ENCODE measurements at places on chromosomes 4 and X.
A peak's percentile ranks its signal among the peaks of the same experiment; 100 is the strongest.

DNA sequence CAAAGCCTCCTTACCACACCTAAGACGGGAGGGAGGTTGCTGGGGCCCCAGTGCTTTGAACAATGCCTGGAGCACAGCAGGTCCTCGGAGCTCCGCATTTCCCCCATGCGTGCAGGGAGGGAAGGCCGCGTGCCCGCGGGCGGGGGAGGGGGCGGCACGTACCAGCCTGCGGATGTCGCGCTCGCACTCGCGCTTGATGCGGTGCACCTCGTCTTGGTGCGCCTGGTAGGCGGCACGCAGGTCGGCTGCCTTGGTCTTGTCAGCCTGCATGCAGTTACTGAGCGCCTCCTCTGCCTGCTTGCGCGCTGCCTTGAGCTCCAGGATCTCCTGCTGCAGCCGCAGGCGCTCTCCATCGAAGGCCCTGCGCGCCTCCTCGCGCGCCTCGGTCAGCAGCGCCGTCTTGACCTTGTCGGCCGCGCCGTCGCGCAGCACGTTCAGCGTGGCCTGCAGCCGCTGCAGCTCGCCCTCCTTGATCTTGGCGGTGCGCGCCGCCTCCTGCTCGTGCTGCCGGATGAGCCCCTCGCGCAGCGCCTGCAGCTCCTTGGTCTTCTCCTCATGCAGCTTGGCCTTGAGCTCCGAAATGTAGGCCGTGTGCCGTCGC lies 87.2 kb upstream of the C4orf50 start:
- no peak for DNase-seq

DNA sequence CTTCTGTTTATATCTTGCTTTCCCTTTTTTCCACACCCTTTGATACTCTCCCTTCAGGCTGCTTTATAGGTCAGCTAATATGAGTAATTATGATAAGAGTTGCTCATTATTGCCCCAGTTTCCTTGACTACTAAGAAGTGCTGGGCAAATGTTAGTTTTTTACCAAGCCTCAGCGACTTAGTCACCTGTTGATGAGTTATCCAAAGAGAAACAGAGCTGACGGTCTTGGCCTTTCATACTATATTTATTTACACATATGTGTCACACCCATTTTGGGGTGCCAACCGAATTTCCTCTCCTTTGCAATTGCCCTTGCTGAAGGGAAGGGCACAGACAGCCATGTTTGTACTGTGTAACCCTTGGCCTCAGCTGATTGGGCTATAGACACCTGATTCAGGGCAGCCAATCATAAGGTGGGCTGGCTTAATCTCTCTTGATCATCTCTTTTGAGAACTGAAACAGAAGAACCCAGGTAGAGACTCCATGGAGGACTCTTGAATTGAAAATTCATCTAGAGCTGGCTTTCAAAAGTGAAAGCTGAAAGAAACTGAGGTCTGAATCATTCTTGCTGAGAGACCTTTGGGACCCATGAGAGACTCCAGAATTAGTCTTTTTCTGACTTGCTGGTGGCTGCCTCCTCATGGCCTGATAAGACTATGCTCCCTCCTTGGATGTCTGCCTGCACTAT lies 111.7 kb upstream of the RPS6KA3 start:
- DNase-seq, result peak; percentile 22

- DNase-seq, result no peak
These were observed 60.4 kb downstream of the CAMK2D start for GRCh38 chr4:113701169-113701568.

DNA sequence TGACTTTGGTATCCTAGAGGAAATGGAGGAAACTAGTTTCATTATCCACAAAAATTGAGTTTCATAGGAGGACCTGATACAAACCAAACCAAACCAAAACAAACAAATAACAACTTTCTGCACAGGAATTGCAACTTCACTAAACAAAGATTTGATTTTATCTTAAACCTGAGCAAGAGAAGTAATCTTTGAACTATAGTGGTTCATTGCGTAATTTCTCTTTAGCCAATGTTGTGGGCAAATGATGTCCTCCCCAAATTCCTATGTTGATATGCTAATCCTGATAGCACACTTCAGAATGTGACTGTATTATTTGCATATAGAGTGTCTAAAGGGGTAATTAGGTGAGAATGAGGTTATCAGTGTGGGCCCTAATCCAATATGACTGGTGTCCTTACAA lies 102.4 kb downstream of the CAMK2D start:
- no peak for DNase-seq

- no peak for DNase-seq
These were observed 46.1 kb upstream of the MAGEC2 start for GRCh38 chrX:142251202-142251601.

- DNase-seq, result no peak
These were observed 257.6 kb downstream of the BCOR start for GRCh38 chrX:39840133-39840532.

DNA sequence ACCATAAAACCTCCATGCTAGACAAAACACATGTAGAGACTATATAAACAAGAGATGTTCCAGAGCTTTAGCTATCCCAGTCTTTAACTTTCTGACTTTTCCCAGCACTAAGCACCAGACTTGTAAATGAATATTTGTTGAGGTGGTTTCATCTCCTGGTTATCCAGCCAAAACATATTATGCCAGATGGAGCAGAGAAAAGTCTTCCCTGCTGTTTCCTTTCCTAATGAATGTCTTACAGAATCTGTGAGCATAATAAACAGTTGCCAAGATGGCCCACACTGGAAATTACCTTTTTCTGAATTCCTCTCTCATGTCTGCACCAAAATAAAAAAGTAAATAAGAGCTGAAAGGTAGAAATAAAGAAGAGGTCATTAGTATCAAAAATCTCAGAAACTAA lies 159.2 kb downstream of the TECRL start:
- DNase-seq, result no peak

DNA sequence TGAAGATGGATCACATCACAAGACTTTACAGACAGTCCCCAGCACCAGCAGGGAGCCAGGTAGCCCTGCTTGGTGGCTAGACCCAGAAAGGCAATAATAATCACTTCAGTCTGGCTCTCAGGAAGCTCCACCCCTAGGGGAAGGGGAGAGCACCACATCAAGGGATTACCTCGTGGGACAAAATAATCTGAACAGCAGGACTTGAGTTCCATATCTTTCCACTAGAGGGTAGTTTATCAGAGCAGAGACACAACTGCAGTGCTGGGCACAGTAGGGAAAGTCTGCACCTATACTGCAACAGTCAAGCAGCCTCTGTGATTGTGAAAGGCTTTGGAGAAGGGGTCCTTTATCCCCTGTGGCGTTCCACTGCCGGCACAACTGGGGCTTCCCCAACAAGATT lies 547.0 kb upstream of the POU3F4 start:
- DNase-seq, result no peak

- DNase-seq, result no peak
These were observed 37.2 kb downstream of the CNGA2 start for GRCh38 chrX:151771726-151772125.

DNA sequence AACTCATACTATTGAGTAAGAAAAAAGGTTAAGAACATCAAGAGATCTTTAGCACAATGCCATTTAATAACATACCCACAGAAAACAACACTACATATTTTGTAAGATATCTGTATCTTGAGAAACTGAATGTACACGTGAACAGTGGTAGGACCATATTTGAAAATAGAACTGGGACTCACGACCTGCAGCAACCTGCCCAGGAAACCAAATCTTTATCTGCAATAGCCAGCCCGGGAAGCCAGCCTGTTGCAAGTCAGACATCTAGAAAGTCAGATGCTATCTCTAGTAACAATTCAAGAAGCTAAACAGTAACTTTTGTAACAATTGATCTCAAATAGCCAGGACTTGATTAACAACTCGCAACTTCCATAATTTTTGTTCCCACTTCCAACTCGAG lies 52.6 kb upstream of the SOD3 start:
- DNase-seq, result no peak

GRCh38 chr4:76012388-76012801 lies 5.1 kb upstream of the CXCL9 start:
- DNase-seq, result no peak

- DNase-seq, result no peak
These were observed 170.0 kb upstream of the GLRA2 start for GRCh38 chrX:14359316-14359715.

GRCh38 chrX:18394477-18394876 lies 30.9 kb upstream of the CDKL5 start:
- DNase-seq, result no peak

- DNase-seq, result no peak
These were observed 116.2 kb downstream of the CDS1 start for GRCh38 chr4:84699001-84699671.

- no peak for DNase-seq
These were observed 33.4 kb downstream of the RUFY3 start for GRCh38 chr4:70754990-70755688.

- DNase-seq, result no peak
These were observed 85.2 kb downstream of the ANAPC10 start for GRCh38 chr4:145012841-145013240.

GRCh38 chrX:111040377-111041017 lies 55.5 kb upstream of the PAK3 start:
- no peak for DNase-seq

GRCh38 chrX:65750674-65751469 lies 83.4 kb downstream of the MSN start:
- DNase-seq, result peak; percentile 40

GRCh38 chr4:41189076-41189475 lies 25.3 kb downstream of the APBB2 start:
- no peak for DNase-seq

- DNase-seq, result no peak
These were observed 304.5 kb downstream of the CBLL2 start for GRCh38 chrX:22577181-22577580.

Measured in stimulated activated naive CD8-positive, alpha-beta T cell treated with anti-CD3 and anti-CD28 coated beads, Interleukin-15, Interleukin-2, amounts not matched to agents 100 U/mL and 50 U/mL, for 24 hours (primary cell).